Inflammatory macrophage treated with lipopolysaccharide for 4 hours (primary cell): ENCODE measurements at places on chromosomes 5 and 9.
A peak's percentile ranks its signal among the peaks of the same experiment; 100 is the strongest.

DNA sequence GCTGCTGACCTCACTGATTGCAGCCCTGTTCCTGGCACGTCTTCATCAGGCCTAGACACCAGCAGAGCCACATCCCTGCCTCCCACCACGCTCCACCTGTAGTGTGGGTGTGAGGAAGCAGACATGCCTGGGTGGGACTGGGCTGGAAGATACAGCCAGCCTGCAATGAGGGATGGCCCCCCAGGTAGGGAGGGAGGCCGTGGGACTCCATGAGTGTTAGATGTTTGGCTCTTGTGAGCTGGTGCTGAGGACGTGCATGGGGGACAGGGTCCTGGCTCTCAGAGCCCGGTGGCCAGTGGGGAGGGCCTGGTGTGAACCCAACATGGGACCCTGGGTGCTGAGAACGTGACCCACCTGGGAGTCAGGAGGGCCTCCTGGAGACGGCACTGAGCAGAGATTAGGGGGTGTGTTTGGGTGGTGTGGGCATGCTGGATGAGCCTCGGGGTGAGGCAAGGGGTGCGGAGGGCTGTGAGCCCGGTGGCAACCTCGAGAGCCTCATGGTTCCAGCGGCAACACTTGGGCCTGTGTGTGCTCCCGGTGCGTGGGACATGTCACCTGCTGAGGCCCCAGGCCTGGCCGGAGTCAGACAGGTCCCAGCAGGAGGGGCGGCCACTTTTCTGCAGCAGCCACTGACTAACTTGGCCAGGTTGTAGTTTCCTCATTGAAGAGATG, 87.6 kb downstream of the PHF2 start:
- DNase-seq: no peak

DNA sequence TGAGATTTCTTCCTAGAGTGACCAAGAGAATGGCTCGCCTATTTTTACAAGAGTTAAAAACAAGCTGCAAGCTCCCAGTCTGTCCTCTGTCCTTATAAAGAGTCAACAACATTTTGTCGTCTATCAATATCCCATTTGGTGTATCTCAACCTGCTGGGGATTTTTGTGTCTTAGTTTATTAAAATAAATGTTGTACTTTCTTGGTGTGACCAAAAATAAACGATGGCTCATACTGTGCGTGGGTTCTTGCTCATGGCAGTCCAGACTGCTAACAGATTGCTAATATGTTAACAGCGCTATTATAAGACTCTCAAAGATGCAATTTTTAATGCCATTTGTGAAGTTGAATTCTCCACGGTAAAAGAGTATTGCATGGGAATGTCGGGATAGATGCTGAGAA, 569.9 kb downstream of the GABRG2 start:
- no peak for DNase-seq

GRCh38 chr5:684751-685216, 8.4 kb downstream of the TPPP start:
- DNase-seq: no peak

- peak; percentile 27 for DNase-seq
These were observed 5.6 kb downstream of the HRH2 start for GRCh38 chr5:175663186-175664184.

DNA sequence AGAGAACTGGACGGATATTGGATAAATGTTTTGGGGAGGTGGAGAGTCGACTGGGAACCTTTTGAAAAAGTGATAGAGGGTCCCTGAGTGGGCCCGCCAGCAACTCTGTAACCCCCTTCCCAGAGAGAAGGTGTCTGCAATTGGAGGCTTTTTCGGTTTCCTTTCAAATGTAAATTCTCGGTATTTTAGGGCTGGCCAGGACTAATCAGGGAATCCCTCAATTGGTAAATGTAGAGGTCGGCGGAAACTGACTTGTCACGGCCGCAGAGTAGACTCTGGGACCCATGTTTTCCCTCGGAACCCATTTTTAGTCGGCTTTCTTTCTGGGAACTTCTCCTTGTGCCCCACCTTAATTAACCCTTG, 524 bp downstream of the CCNB1 start:
- DNase-seq: peak; percentile 8
